Osteoblast (primary cell): ENCODE measurements at places on chromosomes 16 and 17. TPM values are rescaled to one million over a fixed set of nuclear protein-coding genes. Genes with fewer than 3 reads are reported as not detected.

GRCh38 chr17:68210570-68211315, 37.1 kb upstream of the AMZ2 start:
- no peak for DNase-seq

DNA sequence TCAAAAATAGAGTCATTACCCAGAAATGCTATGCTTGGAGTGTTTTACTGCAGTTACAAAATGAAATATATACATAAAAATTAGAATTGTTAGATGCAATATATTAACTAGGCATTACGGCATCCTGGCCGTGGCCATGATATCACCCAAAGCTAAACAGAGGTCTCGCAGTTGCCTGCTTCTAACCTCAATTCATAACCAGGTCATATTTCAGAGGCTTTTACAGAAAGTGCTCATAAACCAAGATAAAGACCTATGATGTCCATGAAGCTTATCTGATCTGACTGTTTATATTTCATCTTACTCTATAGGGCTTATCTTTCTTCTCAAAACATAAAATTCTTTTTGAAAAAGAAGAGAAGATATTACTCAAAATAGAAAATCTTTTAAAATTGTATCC, 664.5 kb upstream of the SALL1 start:
- no peak for DNase-seq

- DNase-seq: peak; percentile 94
These were observed 26.0 kb downstream of the NECAB2 start for GRCh38 chr16:83994087-83994486.

GRCh38 chr16:57472665-57473060, 10.2 kb downstream of the POLR2C start:
- DNase-seq: no peak

DNA sequence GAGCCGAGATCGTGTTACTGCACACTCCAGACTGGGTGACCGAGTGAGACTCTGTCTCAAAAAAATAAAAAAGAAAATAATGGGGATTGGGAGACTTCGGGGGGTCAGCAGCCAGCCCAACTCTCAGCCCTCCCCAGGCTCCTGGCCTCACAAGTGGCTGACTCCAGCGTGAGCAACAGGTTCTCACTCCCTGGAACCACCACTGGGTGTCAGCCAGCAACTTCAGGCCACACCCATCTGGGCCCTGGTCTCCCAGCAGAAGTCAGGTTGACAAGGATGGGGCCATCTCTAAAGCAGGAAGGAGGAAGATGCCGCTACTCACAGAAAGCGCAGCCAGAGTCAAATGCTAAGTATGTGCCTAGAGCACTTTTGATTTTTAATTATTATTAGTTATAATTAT, 139.4 kb downstream of the C16orf78 start:
- DNase-seq: peak; percentile 39

DNA sequence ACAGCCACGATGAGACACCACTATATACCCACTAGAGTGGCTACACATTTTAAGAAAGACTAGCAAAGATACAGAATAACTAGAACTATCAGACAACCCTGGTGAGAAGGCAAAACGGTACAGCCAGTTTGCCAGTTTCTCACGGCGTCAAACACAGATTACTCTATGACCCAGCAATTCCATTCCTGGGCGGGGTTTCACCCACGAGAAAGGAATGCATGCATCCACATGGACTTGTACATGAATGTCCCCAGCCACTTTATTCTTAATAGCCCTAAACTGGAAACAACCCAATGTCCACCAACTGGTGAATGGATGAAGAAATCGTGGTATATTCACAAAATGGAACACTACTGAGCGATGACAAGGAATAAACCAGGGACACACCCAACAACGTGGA, 74.5 kb downstream of the MYH10 start:
- DNase-seq: no peak

DNA sequence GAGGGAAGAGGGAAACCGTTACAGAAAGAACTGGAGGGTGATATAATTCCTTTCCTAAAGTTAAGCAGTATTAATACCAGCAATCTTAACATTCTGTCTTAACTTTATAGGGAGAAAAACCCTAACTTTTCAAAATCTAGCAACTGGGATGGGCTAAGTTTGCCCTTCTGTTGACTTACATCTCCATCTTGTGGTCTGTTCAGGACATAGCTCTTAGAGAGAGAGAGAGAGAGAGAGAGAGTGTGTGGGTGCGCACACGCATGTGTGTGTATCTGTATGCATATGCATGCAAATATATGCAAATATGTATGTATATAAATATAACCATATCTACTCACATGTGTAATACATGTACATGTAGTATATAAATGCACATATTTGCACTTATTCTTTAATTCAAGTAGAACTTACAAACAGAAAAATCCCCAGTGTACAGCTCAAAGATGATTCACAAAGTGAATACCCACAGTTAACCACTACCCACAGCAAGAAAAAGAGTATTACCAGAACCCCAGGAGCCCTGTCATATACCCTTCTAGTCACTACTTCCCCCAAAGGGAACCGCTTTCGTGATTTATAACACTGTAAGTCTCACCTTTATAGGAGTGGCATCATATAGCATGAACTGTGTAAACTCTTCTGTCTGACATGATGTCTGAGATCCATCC, 46.5 kb downstream of the STX8 start:
- peak; percentile 79 for DNase-seq

- DNase-seq: no peak
These were observed 20.0 kb upstream of the ITGA3 start for GRCh38 chr17:50035945-50036344.

- DNase-seq: peak; percentile 88
These were observed 44.9 kb upstream of the XYLT1 start for GRCh38 chr16:17515421-17516210.

- DNase-seq: peak; percentile 53
These were observed 10.9 kb upstream of the TAC4 start for GRCh38 chr17:49858796-49859195.

GRCh38 chr16:68377667-68378393, 67.0 kb downstream of the PRMT7 start:
- DNase-seq: peak; percentile 87

GRCh38 chr17:77959926-77960521, 1.5 kb downstream of the TNRC6C start:
- DNase-seq: peak; percentile 63

DNA sequence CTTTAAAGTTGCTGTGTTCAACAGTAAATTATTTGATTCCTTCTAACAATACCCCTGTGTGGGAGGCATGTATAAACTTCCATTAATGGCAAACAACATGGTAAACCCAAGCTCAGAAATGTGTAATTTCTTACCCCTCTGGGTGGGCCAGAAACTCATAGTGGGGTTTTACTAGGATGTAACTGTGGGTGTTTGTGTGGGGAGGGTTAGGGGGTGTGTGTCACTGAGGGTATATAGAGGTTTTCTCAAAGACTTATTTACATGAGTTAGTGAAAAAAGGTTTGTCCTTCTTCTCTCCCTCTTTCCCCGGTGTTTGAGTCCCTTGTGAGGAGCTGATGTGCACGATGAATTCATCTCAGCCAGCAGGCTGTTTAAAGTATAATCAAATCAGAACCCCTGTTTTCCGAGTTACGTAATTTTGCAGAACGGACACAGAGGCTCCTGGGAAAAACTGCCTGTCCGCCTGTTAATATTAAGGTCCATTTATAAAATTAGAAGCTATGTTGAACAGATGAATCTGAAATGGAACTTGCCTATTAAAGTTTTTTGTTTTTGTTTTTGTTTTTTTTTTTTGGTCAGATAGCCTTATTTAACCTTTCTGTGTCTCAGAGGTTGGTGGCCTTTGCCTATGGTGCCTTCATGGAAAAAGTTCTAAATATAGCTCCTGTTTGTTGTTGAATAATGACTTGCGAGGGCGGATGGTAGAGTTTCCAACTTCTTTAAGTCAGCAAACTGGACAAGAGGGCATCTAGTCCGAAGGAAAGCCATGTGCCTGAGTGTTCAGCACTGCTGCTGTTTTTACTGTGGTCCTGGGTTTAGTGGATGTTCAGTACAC, 73.3 kb downstream of the MSI2 start:
- no peak for DNase-seq

DNA sequence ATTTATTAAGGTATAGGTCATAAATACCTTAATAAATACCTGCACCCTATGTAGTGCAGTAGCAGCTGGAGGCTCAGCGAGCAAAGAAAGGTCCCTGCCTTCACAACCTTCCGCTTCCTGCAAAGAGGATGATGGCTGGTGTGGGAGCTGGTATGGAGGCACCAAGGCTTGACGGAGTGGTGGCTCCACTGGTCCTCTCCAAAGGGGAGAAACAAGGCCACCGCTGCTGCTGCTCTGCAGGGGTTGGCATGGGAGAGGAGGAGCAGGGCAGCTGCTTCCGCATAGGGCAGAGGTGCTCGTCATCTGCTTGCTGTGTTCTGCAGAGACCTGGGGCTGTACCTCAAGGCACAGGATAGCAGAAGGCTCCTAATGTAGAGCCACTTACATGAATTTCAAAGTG, 52.8 kb downstream of the NDEL1 start:
- no peak for DNase-seq

GRCh38 chr17:60301649-60302048, 90.3 kb downstream of the USP32 start:
- no peak for DNase-seq

DNA sequence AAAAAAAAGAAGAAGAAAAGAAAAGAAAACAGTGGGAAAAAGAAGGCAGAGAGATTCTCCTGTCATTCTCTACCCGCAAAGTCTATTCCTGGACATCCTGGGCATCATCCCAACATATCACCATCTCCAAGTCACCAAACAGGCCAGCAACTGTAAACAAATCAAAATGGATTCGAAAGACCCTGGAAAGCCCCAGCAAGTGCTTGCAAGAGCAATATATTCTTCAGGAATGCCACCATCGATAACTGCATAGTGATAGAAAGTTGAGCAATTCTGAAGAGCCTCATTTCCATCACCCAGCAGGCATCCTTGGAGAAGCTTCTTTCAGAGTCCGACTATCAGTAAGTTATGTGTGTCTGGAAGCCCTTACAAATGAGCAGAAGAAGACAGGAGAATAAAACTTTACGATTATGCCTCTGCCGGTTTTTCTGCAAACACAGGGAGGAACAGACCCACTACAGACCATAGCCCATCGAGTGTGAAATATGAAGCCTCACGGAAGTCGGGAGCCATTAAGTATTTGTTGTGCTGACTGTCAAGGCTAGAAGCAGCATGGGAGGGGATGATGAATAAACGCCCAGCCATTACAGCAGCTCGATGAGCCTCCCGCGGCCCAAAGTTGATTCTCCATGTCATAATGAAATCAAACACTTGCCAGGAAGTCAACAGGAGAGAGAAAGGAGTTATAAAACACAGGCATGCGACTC, 64.5 kb upstream of the SEC14L1 start:
- peak; percentile 74 for DNase-seq

DNA sequence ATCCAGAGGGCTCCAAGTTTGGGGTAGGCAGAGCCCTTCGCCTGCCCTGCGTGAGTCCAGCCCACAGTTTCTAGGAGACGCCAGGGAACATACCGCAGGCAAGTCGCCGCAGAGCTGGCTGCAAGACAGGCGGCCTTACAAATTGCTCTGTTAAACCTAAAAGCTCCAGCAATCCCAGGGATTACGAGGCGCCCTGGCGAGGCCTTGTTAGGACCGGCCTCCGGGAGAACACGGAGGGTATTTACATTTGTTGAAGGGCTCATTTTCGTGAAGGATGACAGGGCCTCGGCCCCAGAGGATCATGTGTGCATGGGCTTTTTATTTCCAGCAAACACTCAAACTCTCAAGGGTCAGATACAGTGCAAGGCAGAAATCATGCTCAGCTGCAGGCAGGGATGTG, 77.6 kb upstream of the FOXF1 start:
- DNase-seq: no peak

DNA sequence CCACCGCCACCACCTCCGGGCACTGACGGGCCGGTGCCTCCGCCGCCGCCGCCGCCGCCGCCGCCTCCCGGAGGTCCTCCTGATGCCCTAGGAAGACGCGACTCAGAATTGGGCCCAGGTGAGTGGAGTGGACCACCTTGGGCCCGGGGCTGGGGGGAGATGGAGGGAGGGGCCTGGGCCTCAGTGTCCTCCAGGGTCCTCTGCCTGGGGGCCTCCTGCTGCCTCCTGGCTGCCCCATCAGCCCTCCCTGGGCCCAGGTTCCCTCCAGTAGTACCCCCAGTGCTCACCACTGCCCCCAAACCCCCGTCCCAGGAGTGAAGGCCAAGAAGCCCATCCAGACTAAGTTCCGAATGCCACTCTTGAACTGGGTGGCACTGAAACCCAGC, 19.9 kb downstream of the SPATA32 start:
- DNase-seq: no peak

DNA sequence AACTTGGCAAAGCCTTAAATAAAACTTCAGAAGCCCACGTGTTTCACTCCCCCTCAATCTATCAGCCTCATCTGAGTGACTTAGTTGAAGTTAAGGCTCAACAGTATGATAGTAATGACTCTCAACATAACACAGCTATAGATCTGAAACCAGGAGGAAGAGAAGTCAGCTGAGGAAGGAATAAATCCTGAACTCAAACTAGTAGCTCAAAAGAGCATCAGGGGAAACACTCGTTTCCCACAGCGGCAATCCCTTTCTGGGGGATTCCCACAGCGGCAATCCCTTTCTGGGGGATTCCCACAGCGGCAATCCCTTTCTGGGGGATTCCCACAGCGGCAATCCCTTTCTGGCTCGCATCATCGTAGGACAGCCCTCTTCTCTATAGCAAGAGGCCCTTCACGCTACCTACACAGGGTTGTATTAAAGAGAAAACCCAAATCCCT, 56.8 kb downstream of the ZZEF1 start:
- DNase-seq: no peak

GRCh38 chr16:88878967-88879787, 12.7 kb upstream of the PABPN1L start:
- no peak for DNase-seq

- peak; percentile 71 for DNase-seq
These were observed 736 bp downstream of the APPBP2 start for GRCh38 chr17:60525328-60525684.

GRCh38 chr17:49835472-49835871, 12.4 kb downstream of the TAC4 start:
- DNase-seq: no peak

The TMEM94 gene
- total RNA-seq: 33.3 and 38.0 TPM in 2 replicates

The AATF gene
- 22.4 and 24.2 TPM in 2 replicates for total RNA-seq

The C17orf100 gene
- total RNA-seq: 0.29 and 0.72 TPM in 2 replicates

The CES3 gene
- 0.29 TPM in 1 of 2 replicates, not detected in the other for total RNA-seq

The ACSM2A gene
- not detected in 2 replicates for total RNA-seq

The PRKCB gene
- total RNA-seq: under 0.01 TPM in 2 replicates

The KRTAP4-4 gene
- total RNA-seq: not detected in 2 replicates

The KRT33A gene
- not detected in 2 replicates for total RNA-seq
